ENCODE measurements at places on chromosomes 7 and 10.

- no peak for DNase-seq
Measured at GRCh38 chr7:1413936-1414639, 45.2 kb downstream of the MICALL2 start.

DNA sequence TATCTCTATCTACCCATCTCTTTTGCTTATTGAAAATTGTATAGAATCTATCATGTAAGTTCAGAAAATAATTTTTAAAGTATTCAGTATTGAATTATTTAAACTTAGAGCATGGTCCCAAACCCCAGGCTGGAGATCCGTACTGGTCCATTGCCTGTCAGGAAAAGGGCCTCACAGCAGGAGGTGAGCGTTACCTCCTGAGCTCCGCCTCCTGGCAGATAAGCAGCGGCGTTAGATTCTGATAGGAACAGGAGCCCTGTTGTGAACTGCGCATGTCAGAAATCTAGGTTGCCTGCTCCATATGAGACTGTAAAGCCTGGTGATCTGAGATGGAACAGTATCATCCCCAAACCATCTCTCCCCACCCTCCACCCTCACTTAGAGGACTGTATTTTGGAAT, 266.0 kb upstream of the CNTNAP2 start:
- no peak for DNase-seq

DNA sequence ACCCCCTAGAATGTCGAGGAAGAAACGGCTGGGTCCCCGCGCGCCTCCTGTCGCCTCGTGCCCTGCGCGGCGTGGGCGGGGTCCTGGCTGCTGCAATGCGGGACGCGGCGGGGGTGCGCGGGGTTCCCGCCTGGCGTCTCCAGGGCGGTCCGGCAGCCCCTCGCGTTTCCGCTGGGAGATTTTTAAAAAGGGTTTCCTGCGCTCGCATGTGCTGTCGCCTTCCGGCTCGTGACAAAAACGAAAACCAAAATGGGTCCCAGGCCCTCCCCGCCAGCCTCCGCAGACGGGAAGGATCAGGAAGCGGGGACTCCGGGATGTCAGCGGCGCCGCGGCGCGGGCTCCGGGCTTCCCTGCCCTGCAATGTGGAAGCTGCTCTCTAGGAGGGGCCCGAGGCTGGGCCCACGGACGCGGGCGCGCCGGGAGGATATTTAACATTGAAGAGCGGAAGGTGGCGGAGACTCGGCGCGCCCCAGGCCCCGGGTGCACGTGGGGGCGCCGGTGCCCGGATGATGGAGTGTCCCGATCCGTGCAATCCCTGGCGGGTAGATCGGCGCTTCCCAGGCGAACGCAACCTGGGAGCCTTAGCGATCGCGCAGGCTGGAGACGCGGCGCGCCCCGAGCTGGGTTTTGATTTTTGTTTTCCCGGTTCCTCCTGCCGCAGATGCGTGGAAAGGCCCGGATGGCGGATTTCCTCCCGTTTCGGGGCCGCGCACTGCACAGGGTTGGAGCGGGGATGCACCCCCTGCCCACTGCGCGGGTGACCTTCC, 1.0 kb downstream of the PFKP start:
- peak; percentile 60 for DNase-seq

DNA sequence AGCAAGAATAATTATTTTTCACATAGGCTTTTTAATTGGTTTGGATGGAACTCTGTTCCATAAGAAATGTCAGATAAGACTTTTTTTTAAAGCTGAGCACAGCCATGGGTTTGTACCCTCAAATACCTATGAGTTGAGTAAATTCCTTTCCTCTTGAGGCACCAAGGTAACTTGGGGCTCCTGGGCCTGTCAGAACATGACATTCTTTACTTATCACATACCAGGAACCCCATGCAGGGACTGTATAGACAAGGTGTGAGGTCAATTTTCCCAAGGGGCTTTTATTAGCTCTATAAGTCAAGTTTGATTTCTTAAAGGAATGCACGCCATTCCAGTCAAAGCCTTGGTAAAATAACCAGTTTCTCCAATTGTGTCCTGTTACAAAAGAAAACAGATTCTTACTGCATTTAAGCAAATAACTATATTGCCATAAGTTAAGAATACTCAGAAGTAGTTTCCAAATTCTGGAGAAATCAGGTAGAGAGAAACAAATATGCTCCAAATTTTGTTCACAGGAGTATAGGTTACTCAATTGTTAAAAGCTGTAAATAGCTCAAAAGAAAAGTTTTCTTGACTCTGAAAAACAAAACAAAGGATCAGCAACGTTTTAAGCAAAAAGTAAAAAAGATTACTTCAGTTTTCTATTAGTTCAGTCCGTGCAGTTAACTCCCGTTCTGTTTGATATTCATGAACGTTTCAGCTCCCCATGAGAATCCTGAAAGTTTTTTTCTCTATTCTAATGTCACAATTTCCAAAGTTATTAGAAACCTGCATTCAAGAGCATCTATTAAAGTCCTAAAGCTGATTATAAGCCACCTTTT, 167.5 kb upstream of the NAMPT start:
- no peak for DNase-seq

- no peak for DNase-seq
Measured at GRCh38 chr7:21028186-21028585, 241.5 kb upstream of the SP8 start.

DNA sequence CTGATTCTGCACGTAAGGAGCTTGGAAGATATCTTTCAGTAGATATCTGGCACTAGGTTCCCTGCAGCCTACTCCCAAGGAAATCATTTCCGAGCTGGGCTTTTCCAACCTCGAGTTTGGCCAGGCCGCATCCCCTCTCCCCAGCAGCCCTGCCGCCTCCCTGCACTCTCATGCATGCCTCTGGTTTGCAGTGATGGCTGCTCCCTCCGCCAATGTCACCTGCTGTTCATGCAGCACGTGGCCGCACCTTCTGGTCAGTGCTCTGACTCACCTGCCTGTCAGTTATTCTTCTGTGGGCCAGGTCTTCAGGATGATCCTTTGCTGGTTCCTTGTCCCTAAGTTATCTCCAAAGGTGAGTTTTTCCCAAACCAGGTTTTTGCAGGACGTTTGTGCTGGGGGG, 50.6 kb upstream of the RASGEF1A start:
- DNase-seq, result no peak

DNA sequence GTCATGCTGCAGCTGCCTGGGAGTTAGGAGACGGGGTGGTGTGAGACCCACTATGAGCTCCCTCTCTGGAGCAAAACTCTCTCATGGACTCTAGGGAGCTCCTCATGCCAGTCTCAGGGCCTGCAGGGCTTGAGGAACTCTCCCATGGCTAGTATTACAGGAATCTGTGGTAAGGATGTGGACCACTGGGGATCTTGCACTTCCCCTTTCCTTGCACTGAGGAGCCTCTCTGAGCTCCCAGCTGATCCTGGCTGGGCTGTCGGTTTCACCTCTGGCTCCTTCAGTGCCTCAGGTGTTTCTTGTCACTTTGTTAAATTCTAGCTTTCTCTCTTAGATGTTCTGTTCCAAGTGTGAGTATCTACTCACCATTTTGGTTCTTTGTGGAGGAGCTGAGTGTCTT, 71.6 kb upstream of the IMMP2L start:
- DNase-seq, result no peak

- no peak for DNase-seq
Measured at GRCh38 chr7:80722616-80723195, 84.3 kb downstream of the CD36 start.

DNA sequence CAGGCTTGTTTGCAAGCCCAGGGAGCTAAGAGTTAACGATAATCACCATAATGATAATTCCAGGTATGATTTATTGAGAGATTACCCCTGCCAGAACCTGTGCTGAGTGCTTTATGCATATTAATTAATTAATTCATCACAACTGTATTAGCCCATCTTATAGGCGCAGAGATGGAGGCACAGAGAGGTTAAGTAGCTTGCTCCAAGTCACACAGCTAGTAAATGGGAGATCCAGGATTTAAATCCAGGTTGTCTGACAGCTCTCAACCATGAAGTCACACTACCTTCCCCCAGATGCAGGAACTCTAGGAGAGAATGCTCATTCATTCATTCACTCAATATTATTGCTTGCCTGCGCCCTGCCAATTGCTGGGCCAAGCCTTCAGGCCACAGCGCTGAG, 84.5 kb downstream of the FAM241B start:
- DNase-seq, result no peak

DNA sequence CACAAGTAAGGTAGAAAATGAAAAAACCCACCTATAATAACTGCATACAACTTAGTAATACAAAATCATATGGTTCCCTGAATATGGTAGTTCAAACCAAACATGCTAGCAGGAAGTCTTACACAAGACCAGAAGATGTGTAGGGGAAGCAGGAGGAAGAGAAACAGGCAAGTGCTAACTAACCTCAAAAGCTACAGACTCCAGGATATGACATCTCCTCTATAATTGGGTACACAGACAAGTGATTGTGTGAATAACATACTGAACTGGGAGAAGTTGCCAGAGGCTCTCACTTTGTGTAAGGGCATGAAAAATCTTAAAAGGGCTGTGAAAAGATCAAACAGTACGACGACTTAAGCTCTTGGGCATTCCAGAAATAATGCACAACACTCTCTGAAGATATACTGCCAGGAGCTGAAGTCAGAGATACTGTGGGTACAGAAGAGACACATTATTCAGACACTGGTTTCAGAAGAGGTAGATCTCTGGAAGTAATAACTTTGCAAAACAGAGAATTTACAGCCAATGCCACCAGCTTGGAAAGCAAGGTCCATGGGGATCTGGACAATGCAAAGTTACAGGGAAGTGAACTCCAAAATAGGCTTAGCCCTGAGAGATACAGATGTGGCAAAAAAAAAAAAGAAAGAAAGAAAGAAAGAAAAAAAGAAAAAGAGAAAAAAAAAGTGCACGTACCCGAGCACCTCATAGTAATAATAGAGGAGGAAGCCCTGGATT, 767.2 kb downstream of the TNS3 start:
- no peak for DNase-seq

GRCh38 chr10:61192042-61192441, 248.1 kb upstream of the RHOBTB1 start:
- no peak for DNase-seq

DNA sequence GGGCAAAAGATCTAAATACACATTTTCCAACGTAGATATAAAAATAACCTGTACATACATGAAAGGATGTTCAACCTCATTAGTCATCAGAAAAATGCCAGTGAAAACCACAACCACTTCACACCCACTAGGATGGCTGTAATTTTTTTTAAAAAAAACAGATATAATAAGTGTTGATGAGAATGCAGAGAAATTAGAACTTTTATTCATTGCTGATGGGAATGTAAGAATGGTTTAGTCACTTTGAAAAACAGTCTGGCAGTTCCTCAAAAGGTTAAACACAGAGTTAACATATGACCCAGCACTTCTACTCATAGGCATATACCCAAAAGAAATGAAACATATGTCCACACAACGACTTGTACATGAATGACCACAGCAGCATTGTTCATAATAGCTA, 32.3 kb upstream of the PRKCQ start:
- DNase-seq, result no peak

- no peak for DNase-seq
Measured at GRCh38 chr7:73397521-73398281, 35.9 kb upstream of the FZD9 start.

- DNase-seq, result no peak
Measured at GRCh38 chr7:104650991-104651640, 322.7 kb downstream of the LHFPL3 start.

GRCh38 chr7:150919160-150919559, 59.0 kb downstream of the KCNH2 start:
- DNase-seq, result no peak

DNA sequence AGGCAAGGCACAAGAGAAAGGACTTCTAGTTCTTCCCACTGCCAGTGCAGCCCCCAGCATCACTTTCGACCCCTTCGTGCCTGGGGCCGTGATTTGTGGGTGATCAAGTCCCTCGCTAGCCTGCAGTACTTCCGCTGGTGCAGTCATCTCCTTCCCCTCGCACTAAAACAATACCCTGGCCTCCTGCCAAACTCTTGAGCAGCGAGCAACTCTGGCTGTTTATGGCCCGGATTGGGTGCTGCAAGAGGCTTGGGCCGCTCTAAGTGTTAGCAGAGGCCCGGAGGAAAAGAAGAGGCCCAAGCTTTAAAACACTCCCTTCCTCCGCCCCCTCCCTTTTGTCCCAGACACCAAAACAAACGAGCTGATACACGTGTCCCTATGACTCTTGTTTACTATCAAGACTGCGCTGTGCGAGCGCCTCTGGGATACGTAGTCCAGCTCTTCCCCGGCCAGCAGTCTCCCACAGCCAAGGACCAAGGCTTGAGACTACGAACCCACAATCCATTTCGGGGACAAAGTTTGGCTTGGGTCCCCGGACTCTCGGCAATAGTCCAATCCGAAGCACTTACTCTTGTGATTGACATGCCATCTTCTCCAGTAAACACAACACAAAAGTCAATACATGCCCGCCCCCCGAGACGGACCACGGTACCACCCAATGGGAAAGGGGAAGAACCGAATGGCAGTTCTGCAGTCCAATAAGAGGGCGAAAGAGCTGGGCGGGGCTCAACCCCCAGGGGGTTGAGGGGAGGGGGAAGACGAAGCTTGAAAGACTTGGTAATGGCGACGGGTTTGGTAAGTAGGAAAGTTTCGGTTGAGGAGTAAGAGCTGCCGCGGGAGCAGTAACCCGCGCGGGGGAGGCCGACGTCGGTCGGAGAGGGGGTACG, at the start of gene HBP1:
HBP1 (plus strand) TSS at position 771 of the 887 bp plus-strand sequence. CDS start 10,891 bp downstream, outside the sequence.
- peak; percentile 88 for DNase-seq

GRCh38 chr7:141992156-141992555, 3.5 kb upstream of the MGAM start:
- no peak for DNase-seq

- no peak for DNase-seq
Measured at GRCh38 chr10:59075576-59075975, 100.9 kb upstream of the PHYHIPL start.

DNA sequence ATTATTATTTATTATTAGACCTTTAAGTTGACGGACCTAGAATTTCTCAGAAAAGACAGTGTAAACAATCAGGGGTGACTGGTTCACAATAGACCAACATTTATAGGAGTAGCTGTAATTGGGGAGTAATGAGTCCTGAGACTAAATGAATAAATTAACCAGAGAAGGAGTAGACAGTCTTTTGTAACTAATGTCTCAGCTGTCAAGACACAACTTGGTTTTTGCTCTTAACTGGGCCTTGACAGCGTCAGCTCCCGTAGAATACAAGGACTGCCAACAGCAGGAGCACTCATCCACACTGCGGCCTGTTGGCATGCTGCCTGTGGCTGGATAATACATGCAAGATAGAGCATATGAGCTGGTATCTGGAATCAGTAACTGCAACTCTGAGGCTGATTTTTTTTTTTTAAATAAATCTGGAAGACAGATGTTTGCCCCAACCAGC, 123.9 kb downstream of the CACNA2D1 start:
- DNase-seq, result no peak

- DNase-seq, result peak; percentile 18
Measured at GRCh38 chr7:44884621-44885393, 523 bp downstream of the PURB start.

GRCh38 chr7:78688376-78688775, 765.1 kb downstream of the MAGI2 start:
- no peak for DNase-seq

- no peak for DNase-seq
Measured at GRCh38 chr10:122460891-122461293, 461 bp upstream of the HTRA1 start.

- DNase-seq, result no peak
Measured at GRCh38 chr10:131018886-131019500, 292.5 kb downstream of the TCERG1L start.

GRCh38 chr7:100435401-100436304, 644 bp downstream of the PPP1R35 start:
- DNase-seq, result peak; percentile 31
